ENCODE measurements at places on chromosomes 11 and 22.

- DNase-seq, result no peak
Observed at GRCh38 chr11:17738151-17738973, 3.8 kb downstream of the KCNC1 start.

DNA sequence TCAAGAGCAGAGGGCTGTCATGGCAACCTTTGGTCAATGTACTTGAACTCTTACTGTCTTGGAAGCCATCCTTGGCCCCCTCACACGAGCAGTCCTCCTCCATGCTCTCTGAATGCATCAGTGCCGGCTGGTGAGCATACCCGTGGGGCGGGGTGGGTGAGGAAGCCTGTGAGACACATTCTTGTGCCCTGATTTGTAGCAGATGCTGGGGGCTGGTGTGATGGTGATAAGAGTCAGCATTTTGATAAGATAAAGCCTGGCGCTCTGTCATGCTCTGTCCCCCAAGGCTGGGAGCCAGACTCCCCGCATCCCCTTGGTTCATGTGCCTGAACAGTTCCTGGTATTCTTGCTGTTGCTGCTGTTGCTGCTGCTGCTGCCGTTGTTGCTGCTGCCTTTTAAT, 20.5 kb upstream of the APOA1 start:
- DNase-seq, result no peak

DNA sequence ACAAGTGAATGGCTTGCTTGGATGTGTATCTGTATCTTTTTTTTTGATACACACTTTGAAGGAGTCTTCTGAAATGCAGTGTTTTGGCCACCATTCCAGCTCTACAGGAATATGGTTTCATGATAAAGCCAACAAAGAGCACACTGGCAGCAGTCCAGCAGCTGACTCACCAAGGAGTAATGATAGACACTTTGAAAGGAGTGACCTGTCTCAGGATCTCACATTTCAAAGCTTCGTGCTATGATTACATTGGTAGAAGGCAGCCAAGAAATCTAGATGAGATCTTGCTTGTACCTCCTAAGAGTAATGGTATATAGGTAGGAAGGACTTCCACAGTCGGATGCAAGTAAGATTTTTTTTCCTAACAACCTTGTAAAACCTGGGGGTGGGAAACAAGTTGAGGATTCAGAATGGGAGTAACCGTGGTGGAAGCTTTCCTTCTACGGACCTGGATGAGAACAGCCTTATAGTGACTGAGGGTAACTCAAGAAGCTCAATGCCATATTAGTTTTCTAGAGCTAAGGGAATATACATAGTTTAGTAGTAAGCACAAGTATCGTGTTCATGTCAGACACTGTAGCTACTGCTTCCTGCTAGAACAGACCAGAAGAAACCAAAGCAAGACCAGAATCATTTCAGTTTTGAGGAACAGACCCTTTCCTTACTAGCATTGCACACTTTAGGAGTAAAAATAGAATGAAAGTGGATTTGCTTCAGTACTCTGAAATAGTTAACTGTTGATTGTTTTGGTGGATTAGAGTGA, 25.0 kb downstream of the MTMR3 start:
- no peak for DNase-seq

DNA sequence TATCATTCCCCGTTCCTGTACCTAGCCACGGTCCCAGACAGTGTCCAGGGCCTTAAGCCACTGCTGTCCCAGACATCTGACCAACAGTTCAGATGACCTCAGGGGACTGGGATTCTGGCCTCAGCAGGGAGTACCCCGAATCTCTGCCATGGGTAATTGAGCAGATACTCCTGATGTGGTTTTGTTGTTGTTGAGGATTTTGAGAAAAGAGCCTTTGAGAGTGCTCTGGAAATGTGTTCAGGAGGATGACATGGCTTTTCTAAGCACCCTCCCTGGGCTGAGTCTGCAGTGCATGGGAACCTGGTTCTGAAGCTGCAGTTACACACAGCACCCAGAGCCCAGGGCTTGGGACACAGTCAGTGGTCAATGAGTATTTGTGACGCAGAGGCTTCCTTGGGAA, 30.4 kb downstream of the ADAMTS15 start:
- no peak for DNase-seq
